Activated T-helper 1 cell treated with anti-CD3 and anti-CD28 coated beads, Interleukin-2, amount 50 U/mL, for 16 hours (primary cell): ENCODE measurements at places on chromosomes 16 and 17.

GRCh38 chr17:42225646-42226045 lies 31.4 kb upstream of the GHDC start:
- no peak for DNase-seq

DNA sequence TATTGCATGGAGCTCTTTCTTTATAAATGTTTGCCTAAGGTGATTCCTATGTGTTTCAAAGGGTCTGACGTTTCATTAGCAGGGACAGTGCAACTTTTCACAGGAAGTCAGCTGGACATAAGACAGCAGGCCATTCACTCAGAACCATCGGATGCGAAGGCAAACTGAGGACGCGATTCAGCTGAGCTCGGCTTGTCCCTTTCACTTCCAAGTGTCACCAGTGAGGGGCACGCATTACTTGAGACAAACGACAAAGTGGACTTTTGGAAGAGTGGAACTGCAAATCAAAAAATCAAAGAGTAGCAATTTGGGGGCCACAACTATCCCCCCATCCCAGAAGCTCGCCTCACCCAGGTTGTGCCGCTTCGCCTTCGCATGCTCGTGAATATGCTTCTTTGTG lies 14.6 kb downstream of the USP22 start:
- no peak for DNase-seq

DNA sequence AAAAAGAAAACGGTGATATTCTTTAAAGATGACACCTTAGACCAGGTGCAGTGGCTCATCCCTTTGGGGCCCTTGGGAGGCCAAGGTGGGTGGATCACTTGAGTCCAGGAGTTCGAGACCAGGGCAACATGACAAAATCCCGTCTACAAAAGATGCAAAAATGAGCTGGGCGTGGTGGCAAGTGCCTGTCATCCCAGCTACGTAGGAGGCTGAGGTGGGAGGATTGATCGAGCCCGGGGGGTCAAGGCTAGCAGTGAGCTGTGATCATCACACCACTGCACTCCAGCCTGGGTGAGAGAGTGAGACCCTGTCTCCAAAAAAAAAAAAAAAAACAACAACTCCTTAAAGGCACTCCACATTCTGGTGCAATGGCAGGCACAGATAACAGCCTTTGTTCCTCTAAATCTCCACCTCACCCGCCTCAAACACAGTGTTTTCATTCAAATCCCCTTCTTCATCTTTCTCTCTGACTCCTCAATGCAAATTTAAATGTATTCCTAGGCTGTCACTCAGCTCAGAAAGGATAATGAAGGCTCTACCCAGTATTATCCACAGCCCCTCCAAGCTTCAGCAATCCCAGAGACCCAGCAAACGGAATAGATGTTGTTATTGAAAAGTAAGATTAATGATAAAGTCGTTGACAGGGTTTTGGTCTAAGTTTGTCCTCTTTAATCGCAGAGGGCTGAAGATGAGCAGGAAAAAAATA lies 56.2 kb upstream of the CACNG5 start:
- DNase-seq, result no peak

DNA sequence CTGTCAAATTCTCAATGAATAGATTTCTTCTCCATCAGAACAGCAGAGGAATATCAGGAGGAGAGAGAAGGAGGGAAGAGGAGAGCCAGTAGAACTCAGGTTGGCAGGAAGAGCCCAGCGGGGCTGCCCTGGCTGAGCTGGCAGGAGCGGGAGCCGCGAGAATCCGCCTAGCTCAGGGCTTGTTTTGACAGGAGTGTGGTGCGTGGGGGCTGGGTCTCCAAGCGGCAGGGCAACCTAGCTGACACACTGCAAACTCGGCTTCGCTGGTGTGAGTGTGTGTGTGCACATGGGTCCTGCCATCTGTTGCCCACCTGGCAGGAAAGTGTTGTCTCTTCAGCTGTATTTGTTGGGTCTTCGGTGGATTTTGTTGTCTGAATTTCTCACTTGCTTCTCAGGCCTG lies 27.9 kb upstream of the BCAR1 start:
- no peak for DNase-seq

- DNase-seq, result no peak
Observed at GRCh38 chr17:6040504-6040903, 29.7 kb upstream of the WSCD1 start.

- no peak for DNase-seq
Observed at GRCh38 chr16:67104061-67104460, 5.7 kb upstream of the PHAF1 start.

DNA sequence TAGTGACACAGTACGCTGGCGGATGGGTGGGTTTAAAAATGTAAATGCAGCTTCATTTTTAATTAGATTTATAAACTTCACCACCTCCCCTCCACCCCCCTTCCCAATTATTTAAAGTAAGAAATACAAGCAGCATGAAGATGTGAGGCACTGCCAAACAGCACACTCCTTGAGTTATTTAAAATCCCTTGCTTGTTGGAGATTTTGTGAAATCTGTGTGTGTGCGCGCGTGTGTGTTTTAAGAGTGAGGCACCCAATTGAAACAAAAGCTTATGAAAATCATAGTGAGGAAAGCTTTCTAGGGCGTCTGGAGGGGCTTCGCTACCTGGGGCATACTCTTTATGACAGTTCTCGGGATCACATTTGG lies 219.6 kb upstream of the IRX3 start:
- DNase-seq, result no peak

- DNase-seq, result no peak
Observed at GRCh38 chr16:23941963-23942564, 106.3 kb downstream of the PRKCB start.

DNA sequence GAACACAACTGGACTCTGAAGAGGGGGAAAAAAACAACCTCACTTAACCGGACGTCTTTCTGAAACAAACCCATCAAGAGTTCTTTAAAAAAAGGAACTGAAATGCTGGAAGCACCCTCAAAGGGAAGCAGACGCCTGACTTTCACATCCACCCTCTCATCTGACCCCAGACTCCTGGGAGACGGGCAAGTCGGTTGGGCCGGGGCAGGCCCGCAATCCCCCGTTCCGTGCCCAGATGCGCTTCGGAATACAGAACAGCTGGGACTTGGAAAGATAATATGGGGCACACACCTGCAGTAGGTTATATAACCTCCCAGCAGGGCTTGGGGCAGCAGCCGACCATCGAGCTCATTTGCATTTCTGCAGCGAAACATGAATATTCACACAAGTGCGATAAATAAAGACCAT lies 3.7 kb downstream of the ARHGAP27 start:
- DNase-seq, result no peak

DNA sequence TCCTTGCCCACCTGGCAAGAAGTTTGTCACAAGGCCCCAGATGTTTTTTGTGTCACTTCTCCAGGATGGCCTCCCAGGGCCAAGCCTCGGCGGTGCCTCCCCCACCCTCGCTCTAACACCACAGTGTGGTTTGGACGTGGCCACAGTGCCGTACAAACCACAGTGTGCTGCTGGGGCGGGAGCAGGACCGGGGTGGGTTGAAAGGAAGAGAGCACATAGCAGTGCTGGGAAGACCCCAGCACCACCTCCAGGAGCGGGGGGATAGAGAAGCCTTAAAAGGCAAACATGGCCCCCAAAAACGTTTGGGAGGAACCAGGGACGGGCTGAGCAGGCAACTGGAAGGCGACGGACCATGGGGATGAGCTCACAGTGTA lies 5.0 kb upstream of the BCL6B start:
- no peak for DNase-seq

GRCh38 chr17:32917081-32917480 lies 10.9 kb upstream of the TMEM98 start:
- DNase-seq, result no peak

DNA sequence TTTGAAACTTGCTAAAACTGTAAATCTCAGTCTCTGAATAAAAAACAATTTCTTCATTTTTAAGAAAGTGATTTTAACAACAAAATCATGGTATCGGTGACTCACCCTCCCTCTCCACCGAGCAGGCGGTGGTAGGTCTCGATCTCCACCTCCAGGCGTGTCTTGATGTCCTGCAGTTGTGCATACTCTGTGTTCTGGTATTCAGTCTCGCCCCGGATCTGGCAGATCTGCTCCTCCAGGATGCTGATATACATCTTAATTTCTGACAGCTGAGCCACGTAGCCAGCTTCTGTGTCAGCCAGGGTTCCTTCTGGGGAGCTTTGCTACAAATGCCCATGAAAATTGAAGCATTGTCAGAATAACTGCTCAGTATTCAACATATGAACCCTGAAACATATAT lies 15.4 kb upstream of the KRT24 start:
- DNase-seq, result no peak

GRCh38 chr17:76530095-76530723 lies 7.3 kb downstream of the CYGB start:
- DNase-seq, result no peak

GRCh38 chr16:15608398-15609285 lies 34.3 kb downstream of the MARF1 start:
- DNase-seq, result no peak

DNA sequence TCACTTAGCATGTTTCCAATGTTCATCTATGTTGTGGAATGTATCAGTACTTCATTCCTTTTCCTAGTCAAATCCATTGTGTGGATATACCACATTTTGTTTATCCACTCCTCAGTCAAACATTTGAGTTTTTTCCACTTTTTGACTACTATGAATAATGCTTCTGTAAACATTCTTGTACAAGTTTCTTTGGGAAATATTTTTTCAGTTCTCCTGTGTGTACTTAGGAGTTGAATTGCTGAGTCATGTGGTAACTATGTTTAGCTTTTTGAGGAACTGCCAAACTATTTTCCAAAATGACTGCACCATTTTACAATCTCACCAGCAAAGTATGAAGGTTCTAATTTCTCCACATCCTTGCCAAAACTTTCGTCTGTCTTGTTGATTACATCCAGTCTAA lies 223.7 kb upstream of the AXIN2 start:
- no peak for DNase-seq

DNA sequence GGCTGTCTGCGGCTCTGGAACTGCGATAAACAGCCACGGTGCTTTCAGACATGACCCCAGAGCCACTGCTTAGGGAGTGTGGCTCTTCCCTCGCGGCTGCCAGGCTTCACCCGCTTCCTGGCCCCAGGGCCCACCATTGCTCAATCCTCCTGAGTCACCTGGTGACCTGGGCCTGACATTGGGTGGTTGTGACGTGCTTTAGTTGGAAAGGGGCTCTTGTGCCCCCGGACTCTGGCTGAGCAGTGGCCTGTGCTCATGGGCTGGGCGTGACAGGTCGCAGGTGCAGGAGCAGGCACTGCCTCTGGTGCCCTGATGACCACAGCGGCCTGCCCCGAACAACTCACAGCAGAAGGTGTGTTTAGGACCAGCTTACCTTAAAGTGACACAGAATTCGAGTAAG lies 8.6 kb upstream of the NUDT16L1 start:
- no peak for DNase-seq

DNA sequence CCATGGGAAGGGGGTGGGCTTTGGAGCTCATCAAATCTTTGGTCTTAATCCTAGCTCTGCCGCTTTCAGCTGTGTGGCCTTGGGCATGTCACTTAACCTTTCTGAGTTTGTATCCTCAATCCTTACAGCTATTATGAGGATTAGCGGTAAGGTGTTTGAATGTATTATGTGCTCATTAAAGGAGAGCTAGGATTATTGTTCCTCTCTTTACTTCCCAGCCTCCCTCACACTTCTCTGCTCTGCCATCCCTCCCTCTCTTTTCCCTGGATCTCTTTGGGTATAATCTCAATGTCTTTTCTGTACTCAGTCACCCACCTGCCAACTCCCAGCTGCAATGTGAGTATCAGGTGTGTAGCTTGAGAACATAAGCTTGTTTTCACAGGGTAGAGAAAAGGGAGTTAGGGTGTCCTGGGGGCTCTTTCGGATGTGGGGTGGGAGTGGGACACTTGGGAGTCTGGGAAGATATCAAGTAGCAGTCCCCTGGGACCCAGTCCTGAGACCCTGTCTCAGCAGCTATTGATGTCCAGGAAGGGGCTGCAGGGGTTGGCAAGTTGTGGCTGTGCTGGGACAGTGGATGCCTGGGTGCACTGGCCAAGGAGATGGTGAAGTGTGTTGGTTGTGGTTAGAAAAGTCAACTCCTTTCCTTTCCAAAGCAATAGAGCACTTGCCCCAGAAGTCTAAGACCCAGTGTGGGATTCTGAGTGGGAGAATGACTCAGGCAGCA lies 1.8 kb downstream of the EFNB3 start:
- no peak for DNase-seq

DNA sequence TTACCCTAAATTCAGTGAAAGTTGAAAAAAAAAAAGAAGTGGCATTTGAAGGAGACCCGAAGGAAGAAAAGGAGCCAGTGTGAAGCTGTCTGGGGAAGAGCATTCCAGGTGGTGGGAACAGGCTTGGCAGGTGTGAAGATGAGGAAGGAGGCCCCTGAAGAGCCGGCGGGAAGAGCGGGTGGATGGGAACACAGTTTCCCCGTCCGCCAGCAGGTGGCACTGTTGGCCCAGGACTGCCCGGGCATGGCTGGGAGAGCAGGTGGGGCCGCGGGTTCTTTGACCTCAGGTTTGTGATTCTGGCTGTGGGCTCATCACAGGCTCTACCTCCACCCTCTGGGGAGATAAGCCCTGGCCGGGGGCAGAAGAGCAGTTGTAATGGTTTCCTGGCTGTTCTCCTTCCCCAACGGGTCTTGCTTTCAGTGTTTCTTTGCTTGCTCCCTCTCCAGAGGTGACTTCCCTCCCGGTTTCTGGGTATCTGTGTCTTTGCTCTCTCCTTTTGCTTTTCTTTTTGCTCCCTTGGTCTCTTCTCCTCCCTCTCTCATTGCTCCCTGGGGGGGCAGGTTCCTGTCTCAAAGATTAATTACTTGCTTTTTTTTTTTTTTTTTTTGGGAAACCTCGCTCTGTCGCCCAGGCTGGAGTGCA lies 32.3 kb downstream of the RAP1GAP2 start:
- DNase-seq, result peak; percentile 58

GRCh38 chr16:84999857-85000480 lies 11.4 kb downstream of the ZDHHC7 start:
- DNase-seq, result no peak

DNA sequence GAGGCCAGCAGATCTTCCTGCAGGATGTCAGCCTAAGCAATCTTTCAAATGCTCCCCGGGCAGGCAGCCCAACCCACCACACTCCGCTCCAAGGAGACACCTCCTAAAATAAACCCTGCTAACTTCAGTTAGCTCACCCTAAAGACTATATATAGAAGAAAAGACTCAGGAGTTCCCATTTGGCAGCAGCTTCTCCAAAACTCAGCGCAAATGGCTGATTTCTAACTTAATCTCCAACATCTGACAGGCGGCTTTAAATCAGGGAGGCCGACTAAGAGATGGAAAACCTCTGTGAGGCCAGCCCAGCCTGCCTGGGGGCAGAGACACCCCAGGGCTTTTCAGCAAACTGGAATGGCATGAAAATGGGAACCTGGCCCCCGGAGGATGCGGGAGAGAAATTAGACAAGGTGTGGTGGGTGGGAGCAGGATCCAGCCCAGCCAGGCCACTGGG lies 91.6 kb downstream of the XYLT1 start:
- no peak for DNase-seq

- DNase-seq, result no peak
Observed at GRCh38 chr17:14281530-14281929, 19.4 kb upstream of the HS3ST3B1 start.

GRCh38 chr17:39737760-39738567 lies at the start of gene GRB7:
GRB7 (plus strand) TSS chr17:39737938; CDS start chr17:39742302, 4,364 bp downstream.
- no peak for DNase-seq

DNA sequence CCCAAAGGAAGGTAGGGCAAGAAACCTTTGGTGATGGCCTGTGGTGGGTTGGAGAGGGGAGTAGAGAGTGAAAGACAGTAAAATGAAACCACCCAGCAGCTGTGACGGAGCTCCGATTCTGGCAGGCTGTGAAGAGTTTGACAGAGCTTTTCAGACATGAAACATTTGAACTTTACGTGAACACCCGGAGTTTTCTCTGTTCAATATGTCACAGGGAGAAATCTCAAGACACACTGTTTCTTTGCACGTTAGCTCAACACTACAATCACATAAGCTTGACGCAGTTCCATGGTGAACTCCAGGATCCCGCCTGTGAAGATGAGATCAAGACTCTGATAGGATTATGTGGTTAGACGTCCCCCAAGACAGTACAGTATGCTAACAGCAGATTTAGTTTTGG lies 79.6 kb upstream of the CDH11 start:
- DNase-seq, result no peak
